AG09319 (cell line): ENCODE measurements at places on chromosomes 5 and 9.

GRCh38 chr9:121559183-121559582, 59.5 kb upstream of the GGTA1 start:
- DNase-seq = no peak

- DNase-seq = no peak
Measured at GRCh38 chr5:168048486-168048885, 243.0 kb upstream of the WWC1 start.

- DNase-seq = no peak
Measured at GRCh38 chr5:154394307-154394706, 51.5 kb upstream of the SAP30L start.

GRCh38 chr5:116032991-116033390, 719 bp downstream of the ARL14EPL start:
- DNase-seq = no peak

- no peak for DNase-seq
Measured at GRCh38 chr9:99595796-99596195, 225.9 kb upstream of the NR4A3 start.

DNA sequence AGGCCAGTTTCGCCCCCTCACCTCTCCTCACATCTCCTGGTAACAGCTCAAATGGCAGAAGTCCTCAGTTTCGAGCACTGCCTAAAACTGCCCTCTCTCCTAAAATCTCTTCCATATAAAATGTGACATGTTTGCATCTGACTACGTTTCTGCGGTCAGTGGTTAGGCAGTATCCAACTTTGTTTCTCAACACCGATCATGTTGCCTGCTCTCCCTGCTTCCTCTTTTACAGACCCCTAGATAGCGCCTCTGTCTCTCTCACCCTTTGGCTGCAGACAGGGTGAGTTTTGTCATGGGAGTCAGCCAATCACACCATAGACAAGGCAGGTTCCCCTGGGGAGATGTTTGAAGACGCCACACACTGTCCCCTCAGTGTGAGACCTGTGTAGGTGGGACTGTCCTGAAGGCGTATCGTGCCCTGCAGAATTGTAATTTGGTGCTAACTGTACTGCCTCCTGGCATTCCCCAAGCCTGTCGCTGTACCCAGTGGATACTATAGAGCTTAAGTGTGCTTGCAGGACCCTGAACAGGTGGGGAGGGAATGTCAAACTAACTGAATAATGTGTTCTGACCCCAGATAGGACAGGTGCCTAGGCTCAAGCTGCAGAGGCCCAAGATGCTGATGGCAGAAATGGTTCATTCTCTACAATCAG, 1.1 kb downstream of the HEXB start:
- no peak for DNase-seq

- DNase-seq = no peak
Measured at GRCh38 chr9:96361668-96362067, 21.8 kb downstream of the SLC35D2 start.

- peak; percentile 8 for DNase-seq
Measured at GRCh38 chr9:17531642-17532254, 47.1 kb upstream of the SH3GL2 start.

GRCh38 chr5:148957591-148958202, 105.2 kb downstream of the SH3TC2 start:
- no peak for DNase-seq

DNA sequence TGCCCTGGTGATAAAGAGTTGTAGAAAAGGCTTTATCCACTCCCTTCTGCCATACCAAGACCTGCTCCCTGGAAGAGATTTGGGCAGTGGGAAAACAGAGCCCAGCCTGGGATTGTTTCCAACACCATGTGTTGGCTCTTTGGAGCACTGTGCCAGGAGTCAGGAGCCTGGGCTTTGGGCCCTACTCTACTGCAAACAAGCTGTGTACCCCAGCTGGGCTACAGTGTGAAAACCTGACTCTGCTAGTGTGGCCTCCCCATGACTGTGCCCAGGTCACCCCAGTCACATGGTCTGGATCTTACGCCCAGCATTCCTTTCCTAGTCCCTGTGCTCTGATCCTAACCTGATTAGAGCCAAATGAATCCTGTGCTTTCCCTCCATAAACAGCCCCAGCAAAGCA, 39.3 kb upstream of the SHB start:
- no peak for DNase-seq

- DNase-seq = no peak
Measured at GRCh38 chr5:173537228-173537627, 79.2 kb downstream of the BOD1 start.

- no peak for DNase-seq
Measured at GRCh38 chr5:171852255-171852681, 66.7 kb downstream of the SMIM23 start.

DNA sequence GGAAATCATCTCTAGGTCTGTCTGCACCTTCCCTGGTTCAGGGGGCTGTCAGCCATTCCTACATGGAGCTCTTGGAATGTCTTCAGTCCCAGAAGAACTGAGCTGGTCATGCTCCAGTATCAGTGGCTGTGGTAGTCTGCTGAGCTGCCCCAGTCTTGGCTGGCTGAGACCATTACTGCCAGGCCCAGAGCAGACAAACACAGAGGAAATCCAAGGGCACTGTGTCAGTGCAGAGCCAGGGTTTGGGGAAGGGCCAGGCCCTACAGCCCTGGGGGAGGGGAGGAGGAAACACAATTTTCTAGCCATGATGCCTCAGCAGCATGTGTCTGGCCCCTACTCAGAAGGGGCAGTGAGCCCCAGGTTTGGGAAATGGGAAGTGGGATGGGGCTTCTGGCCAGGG, 58.4 kb downstream of the ARHGEF37 start:
- no peak for DNase-seq

DNA sequence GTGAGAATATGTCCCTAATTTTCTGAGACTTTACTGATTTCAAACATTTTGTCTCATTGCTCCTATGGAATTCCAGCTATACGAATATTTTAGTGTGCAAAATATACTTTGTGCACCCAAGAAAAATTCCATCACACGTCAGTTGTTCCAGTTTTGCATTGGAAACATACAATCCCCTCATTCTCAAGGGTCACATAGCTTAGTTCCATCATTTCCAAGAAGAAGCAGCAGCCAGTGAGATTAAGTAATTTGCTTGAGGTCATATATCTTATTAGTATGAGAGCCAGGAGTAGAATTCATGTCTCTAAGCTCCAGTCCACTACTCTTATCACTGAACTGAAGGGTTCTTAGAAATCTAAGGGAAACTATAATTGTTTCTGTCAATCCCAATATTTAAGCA, 746.7 kb upstream of the C9orf72 start:
- no peak for DNase-seq

- no peak for DNase-seq
Measured at GRCh38 chr5:119290161-119290569, 65.7 kb upstream of the TNFAIP8 start.

GRCh38 chr5:13189532-13189931, 755.0 kb downstream of the DNAH5 start:
- no peak for DNase-seq

GRCh38 chr5:132640613-132641012, 17.4 kb upstream of the IL13 start:
- DNase-seq = no peak

DNA sequence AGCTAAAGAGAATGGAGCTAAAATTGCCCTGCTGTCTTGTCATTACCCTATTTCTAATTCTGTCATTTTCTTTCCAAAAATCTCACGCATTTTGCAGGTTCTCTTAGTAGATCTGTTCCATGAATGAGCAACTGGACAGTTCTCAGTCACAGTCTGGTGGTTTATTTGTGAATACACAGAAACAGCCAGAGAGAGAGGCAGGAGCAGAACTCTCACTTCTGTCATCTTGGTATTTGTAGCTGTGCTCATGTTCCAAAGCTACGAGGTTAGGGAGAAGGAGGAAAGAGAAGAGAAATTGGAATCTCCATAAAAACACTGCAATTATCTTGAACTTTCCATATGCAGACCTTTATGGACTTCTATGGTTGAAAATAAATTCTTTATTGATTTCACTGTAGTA, 118.0 kb upstream of the OR13F1 start:
- no peak for DNase-seq

GRCh38 chr9:120927269-120928014, 846 bp upstream of the TRAF1 start:
- no peak for DNase-seq

DNA sequence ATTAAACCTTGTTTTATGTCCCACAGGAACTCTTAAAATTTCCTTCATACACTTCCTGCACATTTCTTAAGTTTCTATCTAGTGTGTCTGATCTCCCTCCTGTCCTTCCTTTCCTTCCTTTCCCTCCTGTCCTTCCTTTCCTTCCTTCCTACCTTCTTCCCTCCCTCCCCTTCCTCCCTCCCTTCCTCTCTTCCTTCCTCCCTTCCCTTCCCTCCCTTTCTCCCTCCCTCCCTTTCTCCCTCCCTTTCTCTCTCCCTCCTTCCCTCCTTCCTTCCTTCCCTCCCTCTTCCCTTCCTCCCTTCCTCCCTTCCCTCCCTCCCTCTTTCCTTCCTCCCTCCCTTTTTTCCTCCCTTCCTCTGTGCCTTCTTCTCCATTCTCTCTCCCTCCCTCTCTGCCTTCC, 414.9 kb downstream of the ENC1 start:
- DNase-seq = no peak

DNA sequence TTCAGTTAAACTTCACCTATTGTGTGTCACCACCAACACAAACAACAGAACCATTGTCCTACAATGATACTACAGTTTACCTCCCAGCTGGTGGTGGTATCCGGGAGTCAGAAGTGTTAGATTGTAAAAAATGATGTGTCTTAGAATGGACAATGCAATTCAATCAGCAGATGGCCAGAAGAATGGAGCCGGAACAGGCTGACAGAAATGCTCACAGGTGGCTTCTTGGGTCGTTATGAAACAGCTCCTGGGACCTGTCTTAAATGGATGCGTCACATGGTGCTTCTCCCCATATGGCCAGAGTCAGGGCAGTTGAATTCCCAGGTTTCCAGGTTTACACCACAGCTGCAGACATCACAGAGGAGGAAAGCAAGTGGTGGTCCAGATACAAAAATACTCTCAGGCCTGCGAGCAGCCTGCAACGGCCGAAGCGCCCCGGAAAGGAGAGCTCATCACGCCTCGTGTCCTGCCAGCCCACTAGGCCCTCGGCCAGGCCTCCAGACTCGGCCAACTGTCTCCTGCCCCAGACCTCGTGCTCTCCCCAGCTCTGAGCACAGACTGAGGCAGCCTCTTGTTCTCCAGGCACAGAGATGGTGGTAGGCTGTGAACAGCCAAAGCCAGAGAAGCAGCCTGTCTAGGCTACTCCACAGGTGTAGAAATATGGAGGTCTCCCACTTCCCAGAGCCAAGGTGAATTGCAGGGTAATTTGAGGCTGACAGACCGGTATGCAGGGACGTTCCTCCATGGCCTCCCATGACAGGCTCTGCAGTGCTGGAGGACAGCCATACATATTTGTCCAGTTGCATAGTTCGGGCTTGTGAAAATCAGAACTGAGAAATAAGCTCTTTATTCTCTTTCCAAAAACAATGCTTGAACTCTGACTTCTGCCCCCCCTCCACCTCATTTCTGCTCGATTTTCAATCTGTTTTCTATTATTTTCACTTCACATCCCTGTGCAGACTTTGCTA, 98.5 kb upstream of the SPATA31C2 start:
- DNase-seq = peak; percentile 39

- no peak for DNase-seq
Measured at GRCh38 chr9:101191723-101192122, 163.2 kb downstream of the PLPPR1 start.

- DNase-seq = no peak
Measured at GRCh38 chr5:86869268-86869667, 251.5 kb downstream of the COX7C start.

DNA sequence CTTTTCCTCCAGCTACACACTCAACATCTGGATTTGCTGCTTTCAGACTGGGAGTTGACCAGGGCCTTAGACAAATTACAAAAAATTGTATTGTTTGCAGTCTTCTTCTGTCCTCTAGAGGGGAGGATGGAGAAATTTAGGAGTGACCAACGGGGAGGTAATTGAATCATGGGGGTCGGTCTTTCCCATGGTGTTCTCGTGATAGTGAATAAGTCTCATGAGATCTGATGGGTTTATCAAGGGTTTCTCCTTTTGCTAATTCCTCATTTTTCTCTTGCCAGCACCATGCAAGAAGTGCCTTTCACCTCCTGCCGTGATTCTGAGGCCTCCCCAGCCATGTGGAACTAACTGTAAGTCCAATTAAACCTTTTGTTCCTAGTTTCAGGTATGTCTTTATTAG, 4.2 kb downstream of the IFNA8 start:
- DNase-seq = no peak

GRCh38 chr5:1763960-1764605, 35.6 kb downstream of the MRPL36 start:
- DNase-seq = no peak

- DNase-seq = no peak
Measured at GRCh38 chr9:11366585-11367129, 753.9 kb upstream of the PTPRD start.

- DNase-seq = no peak
Measured at GRCh38 chr9:13432904-13433303, 153.4 kb upstream of the MPDZ start.

GRCh38 chr5:82165740-82166530, 112.2 kb downstream of the RPS23 start:
- DNase-seq = peak; percentile 83

- DNase-seq = no peak
Measured at GRCh38 chr5:178981381-178981780, 13.7 kb downstream of the GRM6 start.

DNA sequence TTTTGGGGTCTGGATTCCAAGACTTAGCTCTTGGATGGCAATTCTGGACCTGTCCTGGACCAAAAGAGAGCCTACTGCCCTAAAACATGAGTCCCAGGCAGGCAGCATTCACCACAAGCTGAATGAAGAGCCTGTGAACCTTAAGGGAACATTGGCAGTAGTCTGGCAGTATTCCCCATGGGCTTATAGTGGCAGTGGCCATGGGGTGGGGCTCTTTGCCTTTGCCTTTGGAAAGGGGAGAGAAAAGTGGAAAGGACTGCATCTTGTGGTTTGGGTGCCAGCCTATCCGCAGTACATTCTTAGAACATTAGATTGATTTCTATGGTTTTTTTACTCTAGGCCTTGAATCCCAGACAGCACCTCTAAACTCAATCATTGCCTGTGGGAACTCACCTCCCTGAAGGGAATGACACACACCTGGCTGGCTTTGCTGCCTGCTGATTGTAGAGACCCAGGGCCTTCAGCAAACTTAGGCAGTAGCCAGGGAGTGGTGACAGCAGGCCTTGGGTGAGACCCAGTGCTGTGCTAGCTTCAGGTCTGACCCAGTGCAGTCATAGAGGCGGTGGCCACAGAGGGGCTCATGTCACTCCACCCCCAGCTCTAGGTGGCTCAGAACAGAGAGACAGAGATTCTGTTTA, 216.3 kb downstream of the CETN3 start:
- DNase-seq = no peak

DNA sequence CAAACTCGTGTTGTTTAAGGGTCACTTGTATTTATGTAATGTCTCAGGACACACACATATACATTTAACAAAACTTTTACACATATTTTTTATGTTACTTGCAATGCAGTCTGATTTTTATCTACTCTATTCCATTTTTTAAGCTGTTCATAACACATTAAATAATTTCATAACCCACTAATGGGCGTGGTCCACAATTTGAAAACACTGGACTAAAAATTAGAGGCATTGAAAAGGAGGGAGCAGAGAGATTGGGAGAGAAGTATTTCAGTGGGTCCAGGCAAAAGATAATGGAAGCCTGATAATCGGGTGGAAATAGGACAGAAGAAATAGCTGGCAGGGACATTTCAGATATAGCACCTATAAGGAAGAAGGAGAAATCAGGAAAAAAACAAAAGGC, 597.3 kb upstream of the CLINT1 start:
- no peak for DNase-seq
